Activated gamma-delta T cell treated with anti-CD3 and anti-CD28 coated beads, Interleukin-2, amount 50 U/mL, for 16 hours (primary cell): ENCODE measurements at places on chromosomes 3 and 15.

DNA sequence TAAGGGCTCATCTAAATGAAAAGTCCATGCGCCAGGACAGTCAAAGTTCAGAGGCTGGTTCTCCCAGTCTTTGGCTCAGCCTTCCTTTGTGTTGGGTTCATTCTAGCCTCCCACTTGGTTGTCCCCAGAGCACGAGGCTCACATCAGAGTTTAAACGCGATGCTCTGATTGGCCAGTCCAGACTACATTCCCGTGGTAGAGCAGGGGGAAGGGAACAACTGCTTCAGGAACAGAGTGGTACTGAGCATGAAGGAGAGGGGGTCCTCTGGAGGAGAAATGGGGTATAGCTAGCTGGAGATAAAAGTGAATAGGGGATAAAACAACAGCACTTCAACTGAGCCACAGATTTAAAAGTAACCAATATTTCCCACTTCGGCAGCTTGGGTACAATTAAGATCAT lies 32.2 kb downstream of the ANAPC13 start:
- no peak for DNase-seq

- DNase-seq, result no peak
These were observed 86.0 kb downstream of the DTWD1 start for GRCh38 chr15:49706805-49707204.

- no peak for DNase-seq
These were observed 103.6 kb upstream of the THSD4 start for GRCh38 chr15:71011503-71012155.

GRCh38 chr15:70470556-70471191 lies 292.7 kb downstream of the UACA start:
- no peak for DNase-seq

GRCh38 chr3:176870451-176870850 lies 326.8 kb downstream of the TBL1XR1 start:
- no peak for DNase-seq

DNA sequence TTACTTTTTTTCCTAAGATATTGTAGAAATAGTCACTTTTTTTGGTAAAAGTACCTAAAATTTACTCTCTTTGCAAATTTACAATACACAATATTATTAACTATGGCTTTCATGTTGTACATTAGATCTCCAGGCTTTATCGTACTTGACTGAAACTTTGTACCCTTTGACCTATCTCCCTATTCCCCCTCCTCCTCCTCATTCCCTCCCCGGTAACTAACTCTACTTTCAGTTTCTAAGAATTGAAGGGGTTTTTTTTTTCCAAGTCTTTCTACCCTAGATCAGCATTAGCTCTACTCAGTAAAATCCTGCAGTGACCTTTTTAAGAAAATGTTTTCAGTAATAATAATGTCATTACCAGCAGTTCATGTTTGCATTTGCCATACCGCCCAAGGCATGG lies 10.1 kb downstream of the HACL1 start:
- DNase-seq, result no peak

DNA sequence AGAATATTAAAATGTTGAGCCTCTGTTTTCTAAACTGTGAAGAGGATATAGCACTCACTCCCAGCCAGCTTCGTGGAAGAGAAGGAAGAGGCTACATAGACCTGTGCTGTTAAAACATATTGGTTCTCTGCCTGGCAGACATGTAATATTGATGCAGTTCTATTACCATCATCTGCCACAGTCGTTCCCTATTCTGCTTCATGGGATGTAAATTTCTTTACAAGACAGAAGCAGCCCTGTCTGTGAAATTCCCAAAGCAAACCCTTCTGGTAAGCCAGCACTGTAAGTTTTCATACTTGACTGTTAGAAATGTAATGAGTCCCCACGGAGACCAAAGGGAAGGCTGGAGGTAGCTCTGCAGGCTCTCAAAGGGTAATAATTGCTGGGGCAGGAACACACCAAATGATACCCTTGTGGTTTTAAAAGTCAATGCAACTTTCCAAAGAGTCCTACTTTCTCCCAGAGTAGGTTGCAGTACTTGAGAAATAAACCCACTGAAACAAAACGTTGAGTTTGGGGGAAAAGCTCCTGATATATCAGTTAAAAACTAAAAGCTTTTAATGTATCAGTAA lies 129.9 kb upstream of the HES1 start:
- no peak for DNase-seq

- DNase-seq, result no peak
These were observed 10.6 kb upstream of the SLC6A1 start for GRCh38 chr3:10981961-10982360.

- no peak for DNase-seq
These were observed 572.0 kb upstream of the NR2F2 start for GRCh38 chr15:95758451-95758850.

DNA sequence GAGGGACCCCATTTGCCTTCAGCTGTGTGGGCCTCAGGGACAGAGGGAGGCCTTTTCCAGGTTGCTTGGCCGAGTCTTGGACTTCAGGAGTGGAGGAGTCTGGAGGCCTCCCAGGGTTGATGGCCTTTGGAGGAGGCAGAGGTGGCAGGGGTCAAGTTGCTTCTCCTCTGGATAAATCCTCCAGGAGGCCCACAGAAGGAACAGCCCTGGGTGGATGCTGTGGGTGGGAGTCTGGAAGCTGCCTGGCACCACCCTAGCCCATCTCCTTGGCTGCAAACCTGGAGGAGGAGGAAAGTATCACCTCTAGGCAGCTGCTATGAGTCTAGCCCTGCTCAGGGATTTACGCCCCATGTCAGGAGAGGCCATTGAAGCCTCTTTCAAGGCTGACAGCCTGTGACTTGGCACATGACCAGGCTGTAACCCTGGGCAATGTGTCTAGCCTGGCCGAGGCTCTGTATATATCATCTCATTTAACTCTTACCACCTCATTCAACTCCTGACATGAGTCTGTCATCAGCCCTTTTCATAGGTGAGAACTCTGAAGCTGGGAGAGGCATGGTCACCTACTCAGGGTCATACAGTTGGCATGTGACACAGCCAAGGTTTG lies 2.9 kb upstream of the PRKCD start:
- DNase-seq, result no peak

DNA sequence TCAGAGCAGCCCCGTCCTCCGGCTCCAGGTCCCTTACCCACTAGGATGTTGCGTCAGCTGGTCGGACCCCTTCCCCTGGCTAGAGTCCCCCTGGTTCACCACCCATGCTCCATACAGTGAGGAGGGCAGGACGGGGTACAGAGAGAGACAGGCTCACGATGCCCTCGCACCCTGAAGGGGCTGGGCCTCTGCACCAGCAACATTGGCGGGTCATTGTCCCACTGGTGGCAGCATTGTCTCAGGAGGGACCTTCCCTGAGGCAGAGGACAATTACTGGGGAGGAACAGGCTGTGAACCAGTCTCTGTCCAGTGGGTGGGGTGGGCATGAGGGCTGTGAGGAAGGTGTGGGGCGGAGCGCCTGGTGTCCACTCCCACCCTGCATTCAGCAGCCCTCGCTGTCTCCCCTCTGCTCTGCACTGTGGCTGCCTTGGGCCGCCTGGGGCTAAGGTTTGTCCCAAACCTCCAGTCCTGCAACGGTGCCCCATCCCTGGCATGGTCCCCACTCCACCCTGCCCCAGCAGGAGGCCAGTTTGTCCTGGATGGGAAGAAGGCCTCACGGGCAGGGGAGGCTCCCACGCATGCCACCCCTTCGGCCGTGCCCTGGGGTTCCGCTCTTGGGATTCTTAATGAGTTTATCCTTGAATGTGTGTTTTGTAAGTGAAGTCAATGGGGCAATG lies 48.0 kb upstream of the KLF13 start:
- no peak for DNase-seq

DNA sequence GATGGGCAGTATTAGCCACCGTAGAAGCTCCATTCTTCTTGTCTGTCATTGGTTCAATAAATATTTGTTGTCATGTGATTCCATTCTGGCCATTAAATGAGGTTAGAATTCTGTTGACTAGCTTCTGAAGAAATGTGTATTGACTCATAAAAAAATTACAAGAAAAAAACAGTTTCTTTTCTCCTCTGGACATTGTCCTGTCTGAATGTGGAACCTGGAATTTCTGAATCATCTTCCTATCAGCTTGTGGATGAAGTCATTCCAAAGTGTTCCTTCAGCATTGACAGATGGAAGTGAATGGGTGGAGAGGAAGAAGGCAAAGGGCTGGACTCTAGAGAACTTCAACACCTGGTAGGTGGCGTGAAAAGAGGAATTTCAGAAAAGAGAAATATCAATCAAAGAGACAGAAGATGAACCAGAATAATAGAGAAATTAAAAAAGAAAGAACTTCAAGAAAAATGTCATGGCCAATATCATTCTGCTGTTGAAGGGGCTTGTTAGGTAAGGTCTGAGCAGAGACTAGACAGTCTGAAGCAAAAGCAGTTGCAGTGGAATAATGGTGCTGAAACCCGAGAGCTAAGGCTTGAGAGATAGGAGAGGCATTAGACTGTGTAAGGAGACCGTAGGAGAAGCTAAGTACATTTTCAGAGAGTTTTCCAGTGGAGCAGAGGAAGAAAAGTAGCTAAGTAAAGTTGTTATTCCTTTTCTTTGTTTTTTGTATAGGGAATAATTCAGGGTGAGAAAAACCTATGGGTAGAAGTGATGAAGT lies 806.6 kb downstream of the SQOR start:
- no peak for DNase-seq

DNA sequence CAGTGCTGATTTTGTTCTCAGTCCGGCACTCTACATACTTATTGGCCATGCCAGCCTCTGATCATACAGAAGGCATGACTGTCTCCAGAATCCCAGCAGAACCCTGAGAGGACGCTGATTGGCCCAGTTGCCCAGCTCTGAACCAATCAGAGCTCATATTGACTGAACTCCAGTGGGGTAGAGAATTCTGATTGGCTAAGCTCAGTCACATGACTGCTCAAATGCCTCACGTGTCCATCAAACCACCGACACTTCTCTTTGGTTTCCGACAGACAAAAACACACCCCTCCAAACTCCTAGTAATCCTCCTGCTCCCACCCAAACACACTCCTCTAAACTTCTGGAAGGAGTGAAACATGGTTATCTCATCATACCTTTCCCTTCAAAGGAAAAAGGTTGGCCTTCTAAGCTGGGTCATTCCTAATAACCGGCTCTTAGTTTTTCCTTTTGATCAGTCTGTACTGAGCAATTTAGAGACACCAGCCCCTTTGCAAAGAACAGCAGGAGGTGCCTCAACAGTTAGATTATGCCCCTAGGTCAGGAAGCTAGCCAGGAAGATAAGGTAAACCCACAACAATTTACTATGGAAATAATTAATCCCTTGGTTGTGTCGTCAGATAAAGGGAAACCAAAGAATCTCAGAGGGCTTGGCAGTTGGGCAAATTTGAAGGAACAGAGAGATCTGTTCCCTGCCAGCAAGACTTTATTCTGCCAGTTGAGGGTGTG lies 187.8 kb downstream of the TLE3 start:
- DNase-seq, result no peak

DNA sequence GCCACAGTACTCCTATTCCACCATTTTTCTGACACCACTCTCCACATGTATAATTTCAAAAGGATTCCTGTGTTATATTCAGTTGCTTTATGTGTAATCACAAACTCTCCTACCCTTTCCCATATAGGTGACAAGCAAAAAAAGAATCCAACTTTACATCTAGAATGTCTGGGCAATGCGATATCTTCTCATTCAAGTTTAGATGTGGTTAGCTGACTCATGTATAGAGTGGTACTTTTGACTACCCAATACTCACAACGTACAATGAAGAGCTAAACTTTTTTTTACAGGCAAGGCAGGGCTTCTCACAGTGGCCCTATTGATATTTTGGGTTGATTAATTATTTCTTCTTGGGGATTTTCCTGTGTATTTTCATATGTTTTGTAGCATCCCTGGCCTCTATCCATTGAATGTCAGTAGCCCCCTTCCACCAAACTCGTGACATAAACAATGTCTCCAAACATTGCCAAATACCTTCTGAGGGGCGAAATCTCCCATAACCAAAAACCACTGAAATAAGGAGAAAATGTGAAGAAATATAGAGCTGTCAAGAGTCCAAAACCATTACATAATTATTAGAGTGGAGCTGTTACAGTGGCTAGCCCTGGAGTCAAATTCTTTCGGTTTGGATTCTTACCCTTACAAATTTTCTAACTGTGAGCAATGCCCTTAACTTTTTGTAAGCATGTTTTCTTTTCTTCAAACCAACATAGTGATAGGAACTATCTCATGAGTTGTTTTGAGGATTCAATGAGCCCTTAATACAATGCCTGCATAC lies 342.6 kb downstream of the NSUN3 start:
- no peak for DNase-seq

GRCh38 chr3:45473841-45474240 lies 85.5 kb downstream of the LARS2 start:
- no peak for DNase-seq

DNA sequence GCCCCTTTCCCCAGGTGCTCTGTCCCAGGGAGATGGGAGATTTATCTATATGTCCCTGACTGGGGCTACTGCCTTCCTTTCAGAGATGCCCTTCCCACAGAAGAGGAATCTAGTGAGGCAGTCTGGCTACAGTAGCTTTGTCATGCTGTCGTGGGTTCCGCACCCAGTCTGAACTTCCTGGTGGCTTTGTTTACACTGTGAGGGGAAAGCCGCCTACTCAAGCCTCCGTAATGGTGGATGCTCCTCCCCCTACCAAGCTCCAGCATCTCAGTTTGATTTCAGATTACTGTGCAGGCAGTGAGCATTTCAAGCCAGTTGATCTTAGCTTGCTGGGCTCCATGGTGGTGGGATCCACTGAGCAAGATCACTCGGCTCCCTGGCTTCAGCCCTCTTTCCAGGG lies 35.4 kb upstream of the SLC7A14 start:
- no peak for DNase-seq

DNA sequence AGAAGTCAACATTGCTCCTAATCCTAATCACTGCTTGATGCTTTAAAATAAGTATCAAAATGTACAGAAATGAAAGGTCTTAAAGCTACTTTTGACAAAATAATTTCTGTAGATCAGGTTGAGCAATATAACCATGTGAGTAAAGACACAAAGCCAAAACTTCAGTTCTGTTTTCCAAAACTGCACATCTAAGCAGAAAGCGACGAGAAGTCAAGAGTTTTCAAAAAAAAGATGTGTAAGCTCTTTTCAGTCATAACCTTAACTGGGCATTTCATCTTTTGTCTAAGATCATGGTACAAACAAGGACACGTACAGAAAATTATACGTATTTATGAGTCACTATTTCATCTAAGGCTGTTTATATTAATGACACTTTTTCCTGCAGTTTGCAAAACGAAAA lies 608.8 kb downstream of the FOXP1 start:
- DNase-seq, result no peak

GRCh38 chr3:72229952-72230351 lies 445.0 kb upstream of the PROK2 start:
- no peak for DNase-seq

DNA sequence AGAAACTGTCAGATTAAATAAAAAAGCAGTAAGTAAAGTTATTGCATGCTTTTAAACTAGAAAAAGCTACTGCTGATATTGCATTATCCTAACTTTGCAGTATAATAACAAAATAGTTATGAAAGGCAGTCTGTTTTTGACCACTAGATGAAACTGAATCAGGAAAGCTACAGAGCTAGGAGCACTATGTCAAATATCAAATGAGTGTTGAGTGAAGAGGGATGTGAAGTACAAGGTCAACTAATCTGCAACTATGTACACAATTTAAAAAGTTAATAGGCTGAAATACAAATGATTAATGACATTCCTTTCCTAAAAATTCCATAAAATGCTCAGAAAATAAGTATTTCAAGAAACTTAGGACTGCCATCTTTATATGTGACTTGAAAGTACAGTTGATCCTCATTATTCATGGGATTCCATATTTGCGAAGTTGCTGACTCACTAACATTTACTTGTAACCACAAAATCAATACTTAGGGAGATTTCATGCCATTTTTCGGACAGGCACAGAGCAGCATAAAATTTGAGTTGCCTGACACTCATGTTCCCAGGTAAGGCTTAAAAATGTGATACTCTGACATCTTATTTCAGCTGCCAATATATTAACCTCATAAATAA lies 34.5 kb downstream of the SLC4A7 start:
- no peak for DNase-seq

GRCh38 chr3:36803091-36803791 lies 38.9 kb upstream of the DCLK3 start:
- no peak for DNase-seq
